ENCODE measurements at places on chromosomes 11 and 22.

DNA sequence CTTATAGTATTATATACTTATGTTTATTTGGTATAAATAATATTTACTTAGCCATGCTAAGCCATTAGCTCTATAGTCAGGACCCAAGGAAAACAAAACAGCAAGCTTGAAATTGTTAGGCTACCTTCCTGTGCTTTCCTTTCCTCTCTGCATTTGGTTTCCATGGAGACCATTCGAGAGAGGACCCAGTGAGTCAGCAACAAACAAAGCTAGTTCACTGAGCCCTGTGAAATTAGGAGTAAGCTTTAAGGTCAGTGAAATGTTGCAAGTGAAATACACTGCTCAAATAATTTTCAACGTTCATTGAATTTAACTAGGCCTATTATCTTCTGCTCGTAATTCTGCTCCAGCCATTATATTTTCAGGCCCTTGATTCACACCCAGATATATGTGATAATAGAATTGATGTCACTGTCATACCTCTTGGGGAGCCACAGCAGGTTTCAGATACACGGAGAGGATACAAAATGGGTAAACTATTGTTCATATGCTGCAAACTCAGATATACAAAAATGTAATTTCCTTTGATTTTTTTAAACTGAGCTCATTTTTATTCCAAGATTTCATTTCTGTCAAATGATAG is 9.1 kb upstream of the OR10D3 start:
- DNase-seq, result no peak

- peak; percentile 5 for DNase-seq
These were observed 63.5 kb downstream of the ATM start for GRCh38 chr11:108286370-108286769.

DNA sequence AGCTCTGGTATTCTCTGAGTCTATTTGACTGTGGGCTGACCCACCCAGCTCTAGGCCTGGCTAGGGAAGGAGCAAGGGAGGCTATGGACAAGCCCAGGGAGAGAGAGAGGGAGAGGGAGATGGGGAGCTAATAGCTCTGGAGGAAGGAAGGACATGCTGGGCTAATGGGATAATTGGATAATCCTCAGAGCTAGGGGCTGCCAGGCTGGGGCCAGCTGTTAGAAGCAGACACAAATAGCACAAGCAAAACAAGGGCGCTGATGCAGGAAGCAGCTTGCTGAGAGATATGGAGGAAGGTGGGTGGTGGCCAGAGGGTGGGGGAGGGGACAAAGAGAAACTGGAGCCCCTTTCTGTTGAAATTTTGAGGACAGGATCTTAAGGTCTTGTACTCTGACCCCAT is 23.2 kb downstream of the ADORA2A start:
- DNase-seq, result no peak

DNA sequence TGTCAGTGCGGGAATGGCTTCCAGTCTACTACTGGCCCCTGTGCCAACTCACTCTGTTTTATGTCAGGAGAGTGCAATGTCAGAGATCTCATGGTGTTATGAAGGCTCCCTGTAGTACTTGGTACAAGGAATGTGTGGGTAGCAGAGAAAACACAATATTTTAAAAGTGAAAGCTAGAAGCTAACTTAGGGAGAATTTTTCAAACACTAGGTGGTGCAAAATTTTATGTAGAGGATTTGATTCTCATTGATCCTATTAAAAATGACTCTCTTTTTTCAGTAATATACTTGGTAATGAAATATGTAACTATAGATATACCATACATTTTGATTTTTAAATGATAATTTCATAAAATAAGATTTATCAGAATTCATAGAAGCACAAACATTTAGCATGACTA is 134.7 kb downstream of the JRKL start:
- no peak for DNase-seq

- DNase-seq, result no peak
These were observed 58.4 kb downstream of the PPFIBP2 start for GRCh38 chr11:7572001-7572712.

- DNase-seq, result no peak
These were observed 7.0 kb downstream of the CTSF start for GRCh38 chr11:66561178-66561974.

DNA sequence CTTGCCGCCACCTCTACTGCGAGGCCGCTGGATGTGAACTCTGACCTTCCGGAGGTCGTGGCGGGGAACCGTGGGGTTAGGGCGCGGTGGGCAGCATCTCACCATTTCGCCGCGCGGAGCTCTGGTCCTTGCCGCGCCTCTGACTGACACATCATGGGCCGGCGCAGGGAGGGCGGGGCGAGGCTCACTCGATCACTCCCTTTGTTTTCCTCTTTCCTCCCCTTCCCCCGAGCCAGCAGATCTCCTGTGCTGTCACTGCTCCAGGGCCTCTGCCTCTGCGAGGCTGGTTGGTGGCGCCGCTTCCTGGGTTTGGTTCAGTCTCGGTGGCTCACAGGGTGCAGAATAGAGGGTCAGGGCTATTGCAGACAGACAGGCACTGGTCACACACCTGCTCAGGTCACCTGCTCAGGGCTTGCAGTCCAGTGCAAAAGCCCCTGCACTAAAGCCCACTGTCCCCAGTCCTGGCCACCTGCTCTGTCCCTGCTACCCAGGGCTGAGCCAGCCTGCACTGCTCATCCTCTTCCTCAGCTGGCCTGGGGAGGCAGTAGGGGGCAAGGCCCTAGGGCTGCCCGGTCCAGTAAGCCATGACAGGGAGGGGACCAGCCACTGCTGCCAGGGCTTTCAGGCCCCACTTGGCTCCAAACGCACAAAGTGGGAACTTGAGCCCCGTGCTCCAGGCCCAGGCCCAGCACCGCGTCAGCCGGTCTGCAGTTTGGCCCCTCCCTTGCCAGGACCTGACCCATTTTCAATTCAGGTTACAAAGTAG is 36.2 kb downstream of the PISD start:
- no peak for DNase-seq

GRCh38 chr11:100638648-100639047 is 48.4 kb upstream of the ARHGAP42 start:
- DNase-seq, result no peak

GRCh38 chr11:94910270-94910669 is 63.1 kb downstream of the CWC15 start:
- DNase-seq, result no peak

GRCh38 chr11:529728-530411 is 5.5 kb downstream of the HRAS start:
- no peak for DNase-seq
